ENCODE measurements at places on chromosomes 16 and 17. TPM values are rescaled to one million over a fixed set of nuclear protein-coding genes. Genes with fewer than 3 reads are reported as not detected.

ASB16 gene
- total RNA-seq, result not detected

FZD2 gene
- not detected for total RNA-seq

MYH8 gene
- not detected for total RNA-seq

OSBPL7 gene
- 42.6 TPM for total RNA-seq

HEXD gene
- 120 TPM for total RNA-seq

ANKS4B gene
- total RNA-seq, result 0.09 TPM

OR4D1 gene
- total RNA-seq, result 1.8 TPM

TBC1D16 gene
- 2.4 TPM for total RNA-seq

TMEM238L gene
- not detected for total RNA-seq

PPM1E gene
- 0.03 TPM for total RNA-seq

CEP295NL gene
- total RNA-seq, result 0.41 TPM

HOXB2 gene
- total RNA-seq, result 25.6 TPM

NME2 gene
- total RNA-seq, result 241 TPM

NUDT7 gene
- total RNA-seq, result 9.1 TPM

C1QL1 gene
- total RNA-seq, result not detected
